WERI-Rb-1 (cell line): ENCODE measurements at places on chromosomes 5 and 9.

DNA sequence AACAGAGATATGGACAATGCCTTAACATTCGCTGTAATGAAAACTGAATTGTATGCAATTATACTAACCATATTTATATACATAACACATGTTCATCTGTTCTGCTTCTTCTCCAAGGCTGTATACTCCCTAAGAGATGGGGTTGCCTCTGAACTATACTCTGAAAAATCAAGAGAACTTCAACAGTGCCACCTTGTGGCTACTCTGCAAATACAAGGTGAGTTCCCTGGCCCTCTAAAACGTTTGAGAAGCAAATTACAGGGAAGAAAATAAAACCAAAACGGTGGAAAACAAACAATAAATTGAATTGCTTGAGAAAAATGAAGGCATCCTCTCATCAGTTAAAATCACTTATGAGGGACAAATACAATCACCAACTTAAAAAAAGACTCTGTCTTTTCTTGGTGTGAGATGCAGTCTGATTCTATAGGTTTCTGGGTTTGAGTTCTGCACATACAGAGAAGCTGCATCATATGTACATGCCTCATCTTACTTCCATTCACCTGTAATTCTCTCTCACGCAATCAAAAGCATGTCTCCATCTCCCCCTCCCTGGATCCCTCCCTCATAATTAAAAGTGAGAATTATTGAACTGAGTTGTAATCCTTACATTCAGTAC lies 98.6 kb downstream of the FBXW11 start:
- DNase-seq, result peak; percentile 32

- no peak for DNase-seq
These were observed 80.7 kb downstream of the C9orf152 start for GRCh38 chr9:110126986-110127864.

DNA sequence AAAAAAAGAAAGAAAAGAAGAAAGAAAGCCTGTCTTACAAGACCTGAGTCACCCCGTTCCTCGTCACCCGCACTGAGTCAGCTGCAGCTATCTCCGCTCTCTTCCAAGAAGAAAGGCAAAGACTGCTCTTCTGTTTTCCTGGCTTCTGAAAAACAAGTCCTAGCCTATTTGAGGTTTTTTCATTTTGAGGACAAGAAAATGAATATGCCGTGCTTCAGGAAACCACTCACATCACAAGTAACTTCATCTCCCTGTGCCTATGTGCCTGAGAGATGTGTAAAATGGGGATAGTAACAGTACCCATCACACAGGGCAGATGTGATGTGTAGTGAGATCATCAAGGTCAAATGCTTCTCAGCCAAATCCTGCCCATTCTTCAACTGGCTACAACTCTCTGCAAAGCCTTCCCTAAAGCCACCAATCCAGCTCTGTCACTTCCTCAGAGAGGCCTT lies 78.4 kb downstream of the GLDC start:
- no peak for DNase-seq

DNA sequence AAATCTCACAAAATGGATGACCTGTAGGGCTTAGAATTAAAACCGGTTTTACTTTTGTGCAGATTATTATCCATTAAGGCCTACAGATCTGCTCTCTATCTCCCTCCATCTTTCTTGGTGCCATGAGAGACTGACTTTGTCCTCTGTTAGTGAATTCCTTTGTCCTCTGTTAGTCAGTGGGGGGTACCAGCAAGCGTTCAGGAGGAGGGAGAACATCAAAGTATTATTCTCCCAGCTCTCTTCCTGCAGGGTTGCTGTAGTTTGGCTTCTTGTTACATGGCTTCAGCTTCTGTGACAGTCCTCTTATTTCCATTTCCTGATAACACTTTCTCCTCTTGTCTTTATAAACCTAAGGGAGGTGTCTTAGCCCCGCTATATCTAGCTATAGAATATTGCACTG lies 850.5 kb upstream of the SEMA6A start:
- no peak for DNase-seq

DNA sequence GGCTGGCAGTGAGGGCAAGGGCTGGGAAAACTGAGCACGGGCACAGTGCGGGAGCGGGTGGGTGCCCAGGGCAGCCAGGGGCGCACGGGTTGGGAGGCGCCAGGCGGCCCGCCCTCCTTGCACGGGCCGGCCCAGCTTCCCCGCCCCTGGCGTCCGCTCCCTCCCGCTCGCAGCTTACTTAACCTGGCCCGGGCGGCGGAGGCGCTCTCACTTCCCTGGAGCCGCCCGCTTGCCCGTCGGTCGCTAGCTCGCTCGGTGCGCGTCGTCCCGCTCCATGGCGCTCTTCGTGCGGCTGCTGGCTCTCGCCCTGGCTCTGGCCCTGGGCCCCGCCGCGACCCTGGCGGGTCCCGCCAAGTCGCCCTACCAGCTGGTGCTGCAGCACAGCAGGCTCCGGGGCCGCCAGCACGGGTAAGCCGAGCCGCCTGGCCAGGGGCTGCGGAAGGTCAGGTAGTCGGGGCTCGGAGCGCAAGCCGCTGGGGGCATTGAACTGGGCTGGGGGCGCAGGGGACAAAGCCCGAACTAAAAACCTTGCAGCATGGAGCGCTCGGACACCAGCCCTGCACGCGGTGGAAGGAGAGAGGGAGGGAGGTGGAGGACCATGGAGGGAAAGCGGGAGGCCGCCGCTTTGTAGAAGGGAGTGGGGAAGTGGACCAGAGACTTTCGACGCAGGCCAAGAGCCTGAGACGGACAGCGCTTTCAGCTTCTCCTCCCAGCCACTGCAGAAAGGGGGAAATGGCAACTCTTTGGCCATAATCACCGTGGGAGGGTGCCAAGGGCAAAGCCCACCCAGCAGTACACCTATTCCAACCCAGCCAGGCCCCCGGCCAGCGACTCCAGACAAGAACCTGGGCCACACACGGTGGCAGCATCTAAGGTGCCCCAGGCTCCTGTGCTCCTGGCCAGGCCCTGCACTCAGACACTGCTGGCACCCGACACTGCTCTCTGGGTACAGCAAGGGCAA lies at the start of gene TGFBI:
TGFBI (plus strand) TSS at position 207 of the 961 bp plus-strand sequence; CDS start at position 275, 68 bp downstream.
- DNase-seq, result peak; percentile 42

DNA sequence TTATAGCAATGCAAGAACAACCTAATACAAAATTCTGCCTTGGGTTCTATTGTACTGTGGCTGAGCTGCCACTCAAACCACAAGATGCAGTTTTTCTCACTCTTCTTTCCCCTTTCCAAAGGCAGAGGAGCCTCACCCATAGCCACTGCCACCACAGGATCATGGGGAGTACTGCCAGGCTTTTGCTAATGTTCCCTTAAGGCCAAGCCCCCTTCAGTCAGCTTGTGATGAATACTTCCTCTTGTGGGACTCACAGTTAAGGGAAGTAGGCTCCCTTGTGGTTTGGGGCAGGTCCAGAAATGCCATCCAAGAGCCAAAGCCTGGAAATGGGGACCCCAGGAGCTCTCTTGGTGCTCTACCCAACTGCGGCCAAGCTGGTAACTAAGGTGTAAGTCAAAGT lies 258.7 kb downstream of the SPATA31D1 start:
- no peak for DNase-seq

- no peak for DNase-seq
These were observed 42.8 kb downstream of the SHB start for GRCh38 chr9:38026021-38026809.

DNA sequence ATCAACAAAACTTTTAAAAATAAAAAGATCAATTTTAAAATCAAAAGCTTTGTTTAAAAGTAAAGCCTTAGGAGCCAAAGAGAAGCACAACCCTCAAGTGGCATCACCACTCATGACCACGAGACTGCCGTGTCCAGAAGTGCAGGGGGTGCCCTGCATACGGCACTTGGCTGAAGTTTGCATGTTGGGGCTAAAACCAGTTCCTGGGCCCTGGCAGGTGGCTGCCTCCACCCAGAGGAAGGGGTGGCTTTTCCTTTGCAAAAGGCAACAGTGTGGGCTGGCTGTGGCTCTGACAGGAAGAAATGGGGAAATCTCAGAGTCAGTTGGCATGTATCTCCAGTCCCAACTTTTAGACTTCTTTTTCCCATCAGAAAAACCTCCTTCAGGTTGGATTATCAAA lies 15.3 kb downstream of the TRMO start:
- no peak for DNase-seq

GRCh38 chr9:121884057-121884541 lies 209.0 kb downstream of the TTLL11 start:
- DNase-seq, result no peak
